ENCODE measurements at places on chromosomes 5 and 9. TPM values are rescaled to one million over a fixed set of nuclear protein-coding genes. Genes with fewer than 3 reads are reported as not detected.

DNA sequence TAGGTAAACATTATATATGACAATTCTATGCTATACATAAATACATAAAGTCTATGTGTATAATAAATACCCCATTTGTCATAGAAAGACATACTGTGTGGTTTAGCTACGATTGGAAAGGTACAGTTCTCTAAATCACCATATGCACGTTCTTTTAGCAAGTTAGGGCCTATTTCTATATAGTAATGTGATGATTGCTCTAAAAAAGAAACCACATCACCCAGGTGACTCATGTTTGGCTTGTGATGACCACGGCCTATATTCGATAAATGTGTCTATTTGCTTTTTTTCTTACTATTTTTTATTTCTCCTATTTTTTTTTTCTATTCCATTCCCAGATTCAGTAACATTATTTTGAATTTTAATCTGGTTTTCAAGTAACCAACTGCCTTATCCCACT is 34.7 kb downstream of the RETREG1 start:
- DNase-seq = no peak

The CRB2 gene
- under 0.01 TPM for total RNA-seq

DNA sequence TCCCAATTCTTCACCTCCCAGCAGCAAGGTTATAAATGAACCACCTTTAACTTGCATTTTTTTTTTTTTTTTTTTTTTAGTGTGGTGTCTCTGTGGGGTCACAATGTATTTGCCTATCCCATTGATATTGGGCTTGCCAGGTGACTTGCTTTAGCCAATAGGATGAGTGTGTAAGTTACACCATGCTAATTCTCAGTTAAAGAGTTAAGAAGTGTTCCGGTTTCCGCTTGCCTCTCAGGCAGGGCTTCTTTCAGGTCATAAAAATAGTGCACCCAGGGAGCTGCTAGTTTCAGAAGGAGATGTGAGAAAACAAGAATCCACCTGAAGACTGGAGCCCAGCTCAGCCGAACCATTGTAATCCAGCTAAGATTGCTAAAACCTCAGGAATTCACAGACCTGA is 84.2 kb upstream of the PTPRD start:
- DNase-seq = no peak

The RC3H2 gene
- total RNA-seq = 38.6 TPM

The TNIP1 gene
- total RNA-seq = 221 TPM

- DNase-seq = no peak
Observed at GRCh38 chr9:88322906-88323566, 65.2 kb upstream of the SPIN1 start.

- no peak for DNase-seq
Observed at GRCh38 chr9:114592356-114592755, 4.8 kb downstream of the ATP6V1G1 start.

- no peak for DNase-seq
Observed at GRCh38 chr5:20105915-20106314, 117.9 kb upstream of the CDH18 start.

The TAS2R1 gene
- not detected for total RNA-seq

DNA sequence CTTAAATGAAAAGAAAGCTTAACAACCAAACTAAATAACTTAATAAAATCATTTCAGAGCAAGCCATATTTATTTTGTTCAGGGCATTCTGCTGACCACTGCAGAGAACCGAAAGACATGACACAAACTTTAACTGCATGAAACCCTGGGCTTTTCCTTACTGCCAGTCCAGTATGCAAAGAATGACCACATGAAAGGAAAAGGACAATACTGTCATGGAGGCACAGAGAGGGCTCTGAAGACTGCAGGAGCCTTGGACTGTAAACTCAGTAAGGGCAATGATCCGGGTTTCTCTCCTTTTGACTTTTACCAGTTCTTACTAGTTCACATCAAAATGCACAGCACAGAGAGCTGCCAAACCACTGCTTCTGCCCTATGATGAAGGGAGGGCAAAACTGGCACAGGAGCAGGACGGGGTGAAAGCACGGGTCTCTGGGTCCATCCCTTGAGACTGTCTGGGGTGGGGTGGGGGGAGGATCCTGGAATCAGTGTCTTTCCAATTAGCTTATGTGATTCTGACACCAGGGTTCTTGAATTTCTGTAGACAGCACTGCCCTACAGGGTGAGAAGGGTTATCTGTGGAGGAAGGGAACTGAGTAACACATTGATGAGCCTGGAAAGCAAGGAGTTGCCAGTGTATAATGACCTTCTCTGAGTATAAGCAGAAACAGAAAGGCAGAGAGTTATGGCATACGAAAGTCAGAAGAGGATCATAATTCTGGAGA is 44.7 kb downstream of the RNF130 start:
- DNase-seq = no peak

DNA sequence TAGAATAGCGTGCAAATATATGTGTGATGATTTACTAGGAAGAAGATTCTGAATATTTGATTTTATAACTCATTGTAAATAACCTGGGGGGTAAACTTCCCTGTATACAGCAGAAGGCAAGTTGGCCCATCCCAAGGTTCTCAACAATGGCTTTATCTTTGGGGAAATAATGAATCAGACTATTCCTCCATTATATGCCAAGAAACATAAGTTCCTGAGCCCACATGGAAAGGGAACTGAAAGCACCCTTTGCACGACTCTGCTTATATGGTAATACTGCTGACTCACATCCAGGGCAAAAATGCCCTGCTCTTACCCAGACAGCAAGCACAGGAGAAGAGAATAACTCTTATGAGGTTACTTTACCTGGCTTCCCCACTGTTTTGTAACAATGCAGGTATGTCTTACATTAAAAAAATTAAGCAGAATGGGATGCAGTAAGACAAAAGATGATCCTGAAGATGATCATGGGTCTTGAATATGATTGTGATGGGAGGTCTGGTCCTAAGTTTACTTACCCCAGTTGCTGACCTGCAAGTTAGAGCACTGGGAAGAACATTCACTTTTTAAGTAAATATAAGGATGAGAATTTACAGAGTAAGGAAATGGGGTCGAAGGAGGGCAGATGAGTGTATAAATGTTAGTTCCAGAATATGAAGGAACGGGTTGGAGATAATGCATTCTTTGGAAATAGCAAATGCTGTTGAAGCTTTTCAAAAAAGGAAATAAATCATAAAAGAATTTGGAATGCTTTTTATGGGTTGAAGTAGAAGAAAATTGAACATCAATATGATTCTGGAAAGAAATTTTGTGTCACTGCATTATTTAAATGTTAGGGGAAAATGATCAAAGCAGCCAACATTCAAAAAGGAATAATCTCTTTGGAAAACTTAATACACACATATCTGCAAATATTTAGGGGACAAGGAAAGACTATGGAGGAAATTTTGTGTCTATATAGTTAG is 428.4 kb upstream of the MPDZ start:
- no peak for DNase-seq

The TIGD6 gene
- 5.6 TPM for total RNA-seq

The JAKMIP2 gene
- total RNA-seq = 0.64 TPM

The AQP7 gene
- 193 TPM for total RNA-seq

The OR2K2 gene
- total RNA-seq = not detected

- no peak for DNase-seq
Observed at GRCh38 chr9:5452286-5452609, 1.9 kb downstream of the CD274 start.

The IFNA21 gene
- not detected for total RNA-seq

DNA sequence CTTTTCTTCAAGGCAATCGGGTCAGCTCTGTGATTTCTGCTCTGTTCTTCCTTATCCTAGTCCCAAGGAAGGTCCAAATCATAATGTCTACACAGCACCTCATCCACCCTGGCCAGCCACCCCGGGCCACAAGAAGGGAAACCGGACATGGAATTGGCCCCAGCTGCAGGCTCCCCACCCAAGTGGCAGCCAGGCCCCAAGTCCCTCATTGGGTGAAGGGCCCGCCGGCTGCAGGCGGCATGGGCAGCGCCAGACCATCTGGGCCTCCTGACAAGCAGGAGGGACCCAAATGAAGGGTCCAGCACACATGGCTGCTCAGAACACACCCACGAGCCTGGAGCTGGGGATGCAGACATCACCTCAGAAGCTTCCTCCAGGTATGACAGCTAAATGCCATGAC is 33.7 kb downstream of the BICD2 start:
- DNase-seq = no peak

The ABLIM3 gene
- total RNA-seq = 26.3 TPM

The PRRX2 gene
- total RNA-seq = 35.1 TPM

- DNase-seq = no peak
Observed at GRCh38 chr5:106860398-106861044, 810.2 kb downstream of the EFNA5 start.

The PCDHA9 gene
- 1.5 TPM for total RNA-seq

- no peak for DNase-seq
Observed at GRCh38 chr5:42495914-42496313, 72.7 kb downstream of the GHR start.

DNA sequence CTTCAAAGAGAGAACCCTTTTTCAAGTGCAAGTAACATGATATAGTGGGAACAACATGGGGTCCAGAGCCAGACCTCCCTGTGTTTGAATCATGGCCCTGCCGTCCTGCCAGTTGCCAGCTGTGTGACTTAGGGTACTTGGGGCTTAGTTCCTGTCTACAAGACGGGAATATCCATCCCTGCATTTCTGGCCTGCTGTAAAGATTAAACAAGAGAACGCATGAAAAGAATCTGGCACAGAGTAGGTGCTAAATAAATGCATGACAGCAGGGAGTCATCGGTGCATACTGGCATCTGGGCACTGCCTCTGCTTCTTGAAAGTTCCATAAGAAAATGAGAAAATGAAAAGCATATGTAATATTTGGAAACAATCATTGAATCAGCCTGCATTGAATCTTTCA is 77.8 kb upstream of the PRRC1 start:
- no peak for DNase-seq

DNA sequence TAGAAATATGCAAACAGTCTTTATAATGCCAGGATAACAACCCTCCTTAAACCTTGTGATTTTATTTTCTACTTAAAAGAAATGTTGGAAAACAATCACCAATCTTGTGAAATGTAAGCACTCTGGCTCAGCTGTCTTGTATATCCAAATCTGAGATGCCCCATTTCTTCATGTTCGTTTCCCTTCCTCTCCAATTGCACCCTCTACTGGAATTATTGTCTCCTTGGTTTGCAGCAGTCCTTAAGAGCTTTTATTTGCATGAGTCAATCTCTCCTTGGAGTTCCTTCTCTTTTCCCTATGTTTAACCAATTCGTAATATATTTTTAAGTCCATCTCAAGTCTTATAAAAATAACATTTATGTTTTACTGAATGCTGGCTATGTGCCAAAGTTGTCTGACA is 362.0 kb upstream of the CDH10 start:
- DNase-seq = no peak

The SRD5A1 gene
- 7.0 TPM for total RNA-seq

- no peak for DNase-seq
Observed at GRCh38 chr5:75933489-75933888, 149.7 kb upstream of the SV2C start.

GRCh38 chr5:14204011-14204670 is 61.0 kb downstream of the TRIO start:
- no peak for DNase-seq

GRCh38 chr9:94650949-94651348 is 11.6 kb upstream of the FBP1 start:
- no peak for DNase-seq

The IER5L gene
- 18.4 TPM for total RNA-seq

- DNase-seq = no peak
Observed at GRCh38 chr5:137710086-137710485, 25.8 kb downstream of the KLHL3 start.

DNA sequence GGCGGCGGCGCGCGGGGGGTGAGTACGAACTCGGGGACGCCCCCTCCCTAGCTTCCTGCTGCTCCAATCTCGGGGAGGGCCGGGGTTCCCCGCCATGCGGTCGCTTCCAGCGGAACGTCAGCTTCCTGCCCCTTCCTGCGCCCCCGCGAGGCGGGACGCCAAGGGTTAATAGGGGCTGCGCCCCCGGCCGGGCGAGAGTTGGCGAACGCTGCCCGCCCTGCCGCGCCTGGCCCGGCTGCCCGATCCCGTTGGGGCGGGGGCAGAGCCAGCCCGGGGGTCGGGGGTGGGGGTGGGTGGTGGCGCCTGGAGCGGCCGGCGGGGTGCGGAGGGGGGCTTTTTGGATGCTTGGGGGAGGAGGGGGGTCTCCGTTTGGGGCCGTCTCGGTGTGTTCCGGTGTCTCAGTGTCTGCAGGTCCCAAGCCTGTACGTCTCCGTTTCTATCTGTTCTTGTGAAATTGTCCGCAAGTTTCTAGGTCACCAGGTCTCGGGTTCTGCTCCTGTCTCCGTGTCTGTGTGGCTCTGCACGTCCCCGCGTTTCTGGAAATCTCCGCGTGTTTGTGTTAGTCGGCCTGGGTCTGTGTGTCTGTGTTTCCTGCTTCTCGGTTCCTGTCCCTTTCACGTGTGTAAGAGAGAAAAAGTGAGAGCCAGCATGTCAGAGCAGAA is 789 bp downstream of the COL27A1 start:
- peak; percentile 32 for DNase-seq

DNA sequence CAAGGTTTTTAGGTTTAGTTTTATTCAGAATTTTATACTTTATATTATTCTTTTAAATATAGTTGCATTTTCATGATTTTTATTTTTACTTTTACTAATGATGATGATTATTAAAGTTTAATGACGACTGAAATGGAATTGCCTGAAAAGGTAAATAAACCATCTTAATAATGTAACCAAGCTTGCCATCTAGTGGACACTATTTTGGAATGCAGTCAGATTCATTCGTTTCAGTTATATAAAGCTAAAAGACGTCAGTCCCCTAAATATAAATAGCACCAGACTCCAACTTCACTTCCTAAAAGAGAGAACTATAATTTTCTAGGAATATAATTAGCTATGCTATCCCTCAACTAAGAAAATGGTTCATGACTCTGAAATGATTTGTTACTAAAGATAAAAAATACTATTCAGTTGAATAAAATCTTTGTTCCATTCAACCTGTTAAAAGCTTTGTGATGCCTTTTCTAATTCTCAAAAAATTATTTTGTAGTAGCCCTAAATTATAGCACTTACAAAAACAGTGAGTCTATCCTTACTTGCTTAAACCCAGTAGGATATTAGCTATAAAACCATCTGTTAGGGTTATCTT is 19.9 kb downstream of the ABITRAM start:
- DNase-seq = no peak

DNA sequence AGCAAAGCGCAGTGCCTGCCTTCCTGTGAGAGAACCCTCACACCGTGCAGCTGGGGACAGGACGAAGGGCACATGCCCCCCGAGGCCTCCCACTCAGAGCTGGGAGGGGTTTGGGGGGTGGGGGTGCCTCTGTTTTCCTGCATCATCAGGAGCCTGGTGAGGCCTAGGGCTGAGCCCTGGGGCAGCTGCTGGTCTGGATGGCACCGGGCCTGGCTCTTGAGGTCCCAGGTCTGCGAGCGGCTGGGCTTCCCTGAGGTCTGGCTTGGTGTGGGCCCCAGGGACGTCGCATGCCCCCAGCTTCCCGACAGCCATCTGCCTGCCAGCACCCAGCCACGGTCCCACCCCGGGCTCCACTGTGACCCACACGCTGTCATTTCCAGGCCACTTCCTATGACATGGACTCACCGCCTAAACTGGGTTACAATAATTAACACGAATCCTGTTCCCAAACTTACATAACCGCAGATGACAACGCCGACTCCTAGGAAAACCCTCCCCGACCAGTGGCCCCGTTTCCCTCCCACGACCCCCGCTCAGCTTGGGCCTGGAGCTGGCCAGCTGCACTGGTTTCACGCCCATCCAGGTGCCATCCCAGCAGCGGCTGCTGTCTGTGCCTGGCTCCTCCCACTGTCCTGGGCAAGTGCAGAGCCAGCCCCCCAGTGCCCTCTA is 8.7 kb downstream of the NACC2 start:
- no peak for DNase-seq
